ENCODE measurements at places on chromosomes 11 and 22.

DNA sequence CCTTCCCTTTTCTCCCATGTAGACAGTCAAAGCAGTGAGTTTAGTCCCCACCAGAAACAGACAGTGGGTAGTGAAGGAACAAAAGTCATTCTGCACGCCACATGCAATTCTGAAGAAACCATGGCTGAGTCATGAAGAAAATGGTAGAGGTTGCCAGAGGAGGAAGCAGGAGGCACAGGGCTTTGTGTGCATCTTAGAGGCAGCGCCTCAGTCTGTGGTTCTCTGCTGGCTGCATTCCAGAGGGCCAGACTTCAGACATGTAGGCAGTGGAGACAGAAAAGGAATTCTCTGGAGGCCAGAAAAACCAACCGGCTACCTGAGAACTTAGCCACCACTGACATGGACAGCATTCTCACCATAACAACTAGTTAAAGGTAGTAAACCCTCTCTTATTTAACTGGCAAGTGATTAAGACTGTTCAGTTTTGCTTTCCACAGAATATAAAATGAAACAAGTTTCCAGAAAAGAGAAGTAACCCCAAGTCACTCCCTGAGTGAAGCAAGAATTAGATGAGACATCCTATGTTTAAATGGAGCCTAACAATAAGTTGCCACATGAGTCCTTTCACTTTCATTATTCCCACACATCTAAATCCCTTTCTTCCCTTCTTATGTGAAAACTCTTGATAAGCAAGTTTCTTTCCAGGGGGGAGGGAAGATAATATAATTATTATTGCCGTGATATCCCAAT, 556.1 kb downstream of the SOX6 start:
- DNase-seq, result no peak

GRCh38 chr11:75539459-75540334, 14.0 kb upstream of the GDPD5 start:
- no peak for DNase-seq

DNA sequence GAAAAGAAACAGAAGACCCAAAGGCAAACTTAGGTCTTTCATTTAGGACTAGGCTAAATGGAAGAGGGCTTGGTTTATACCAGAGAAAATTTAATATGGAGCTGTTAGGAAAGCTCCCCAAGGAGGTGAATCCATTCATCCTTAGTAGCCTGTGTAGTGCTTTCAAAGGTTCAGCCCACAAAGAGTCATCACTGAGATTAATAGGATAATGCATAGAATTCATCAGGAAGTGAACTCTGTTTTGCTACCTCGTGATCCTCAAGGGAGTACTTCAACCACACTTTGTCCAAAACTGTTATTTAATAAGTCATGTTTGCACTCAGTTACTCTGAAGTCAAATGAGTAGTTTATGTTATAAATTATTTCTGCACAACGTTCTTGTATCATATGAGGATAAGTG, 43.3 kb upstream of the MMP7 start:
- DNase-seq, result no peak

- no peak for DNase-seq
Measured at GRCh38 chr11:32566517-32566916, 17.1 kb upstream of the EIF3M start.

DNA sequence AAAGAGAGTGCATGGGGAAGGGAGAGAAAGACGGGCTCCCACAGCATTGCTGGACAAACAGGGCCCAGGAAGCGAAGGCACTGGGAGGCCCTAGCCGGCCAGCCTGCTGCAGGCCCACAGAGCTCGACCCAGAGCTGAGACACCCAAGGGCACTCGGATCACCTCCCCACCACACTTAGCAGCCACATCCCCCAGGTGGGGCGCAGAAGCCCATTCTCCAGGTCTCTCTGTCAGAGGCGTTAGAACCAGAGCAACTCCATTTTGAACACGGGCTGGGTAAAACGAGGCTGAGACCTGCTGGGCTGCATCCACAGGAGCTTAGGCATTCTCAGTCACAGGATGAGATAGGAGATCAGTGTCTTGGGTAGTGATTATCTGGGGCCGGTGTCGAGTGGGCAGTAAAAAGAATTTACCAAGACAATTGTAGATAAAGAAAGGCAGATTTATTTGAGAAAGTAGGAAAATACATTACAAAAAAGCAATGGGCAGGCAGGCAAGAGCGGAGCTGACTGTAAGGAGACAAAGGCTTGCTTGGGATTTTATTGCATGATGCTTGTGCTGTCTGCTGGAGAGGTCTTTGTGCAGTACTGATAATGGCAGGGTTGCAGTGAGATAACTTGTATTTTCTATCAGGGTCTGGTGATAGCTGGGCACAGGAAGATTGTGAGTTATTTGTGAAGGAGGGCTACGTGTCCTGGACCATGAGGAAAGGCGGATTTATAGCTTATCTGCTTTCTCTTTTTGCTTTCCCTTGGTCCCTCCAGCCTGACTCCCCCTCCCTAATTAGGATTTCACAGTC, 13.4 kb upstream of the CAPN5 start:
- DNase-seq, result no peak

GRCh38 chr11:68431984-68432645, 28.4 kb upstream of the PPP6R3 start:
- no peak for DNase-seq

GRCh38 chr11:96279018-96279895, 63.7 kb downstream of the MAML2 start:
- no peak for DNase-seq
